Right cardiac atrium (tissue), 5 donors: ENCODE measurements at places on chromosomes 6 and 20.
A peak's percentile ranks its signal among the peaks of the same experiment; 100 is the strongest.

- no peak for DNase-seq
These were observed 195.5 kb downstream of the JARID2 start for GRCh38 chr6:15441215-15441868.

DNA sequence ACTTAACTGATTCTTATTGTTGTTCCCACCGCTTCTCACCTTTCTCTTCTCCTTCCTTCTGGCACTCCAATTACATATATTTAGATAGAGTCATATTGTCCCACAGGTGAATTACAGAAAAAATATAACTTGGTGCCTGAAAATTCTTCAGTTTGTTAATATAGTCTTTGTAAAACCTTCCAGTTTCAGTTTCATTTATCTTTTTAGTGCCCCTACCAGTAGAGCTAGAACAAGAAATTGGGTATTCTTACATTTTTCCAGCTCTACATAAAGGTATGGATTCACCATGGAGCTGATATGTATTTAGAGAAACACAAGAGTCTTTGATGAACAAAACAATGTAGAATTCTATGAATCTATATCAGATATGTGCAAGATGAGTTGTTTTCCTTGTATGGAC lies 10.7 kb downstream of the MANEA start:
- DNase-seq: no peak

DNA sequence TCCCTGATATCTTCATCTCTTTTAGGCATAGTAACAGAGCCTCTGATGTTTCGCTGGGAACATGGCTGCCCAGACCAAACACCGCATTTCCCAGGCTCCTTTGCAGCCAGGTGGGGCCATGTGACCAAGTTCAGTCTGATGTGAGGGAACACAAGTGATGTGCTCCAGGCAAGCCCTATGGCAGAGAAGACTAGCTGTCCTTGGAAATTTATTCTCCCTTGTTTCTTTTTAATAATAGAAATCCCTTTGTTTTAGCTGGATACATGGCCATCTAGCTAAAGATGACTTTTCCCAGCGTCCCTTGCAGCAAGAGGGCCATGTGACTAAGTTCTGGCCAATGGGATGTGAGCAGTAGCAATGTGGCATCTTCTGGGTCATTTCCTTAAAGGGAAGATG lies 30.8 kb downstream of the SLC2A10 start:
- DNase-seq: no peak

GRCh38 chr20:63693083-63693732 lies 3.2 kb upstream of the TNFRSF6B start:
- DNase-seq: peak; percentile 57

DNA sequence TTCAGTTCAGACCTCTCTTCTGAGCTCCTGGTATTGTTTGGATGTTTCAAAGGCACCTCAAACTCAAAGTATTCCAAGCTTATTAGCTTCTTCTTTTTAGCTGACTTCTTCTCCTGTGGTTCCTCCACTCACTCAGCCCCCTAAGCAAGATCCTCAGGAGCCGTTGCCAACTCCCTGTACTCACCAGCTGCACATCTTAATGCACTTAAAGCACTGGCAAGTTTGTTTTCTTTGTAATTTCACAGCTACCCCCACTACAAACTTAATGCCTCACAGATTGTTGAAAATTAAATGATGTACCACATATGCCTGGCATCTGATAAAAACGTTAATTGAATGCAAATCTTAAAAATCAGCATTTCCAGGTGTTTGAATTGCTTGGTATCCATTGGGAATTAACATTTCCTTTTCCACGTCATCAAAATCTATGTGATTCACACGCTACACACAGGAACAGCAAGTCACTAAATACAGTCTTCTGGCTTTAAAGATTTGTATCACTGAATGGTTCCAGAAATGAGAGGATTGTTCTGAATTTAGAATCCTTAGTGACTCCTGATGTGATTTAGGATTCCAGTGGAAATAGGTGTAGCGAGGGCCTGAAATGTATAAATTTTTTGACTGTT lies 24.5 kb downstream of the CALHM6 start:
- no peak for DNase-seq

- peak; percentile 41 for DNase-seq
These were observed 8.9 kb upstream of the NTSR1 start for GRCh38 chr20:62699741-62700140.

GRCh38 chr6:154962753-154963152 lies 32.4 kb upstream of the TIAM2 start:
- DNase-seq: no peak

DNA sequence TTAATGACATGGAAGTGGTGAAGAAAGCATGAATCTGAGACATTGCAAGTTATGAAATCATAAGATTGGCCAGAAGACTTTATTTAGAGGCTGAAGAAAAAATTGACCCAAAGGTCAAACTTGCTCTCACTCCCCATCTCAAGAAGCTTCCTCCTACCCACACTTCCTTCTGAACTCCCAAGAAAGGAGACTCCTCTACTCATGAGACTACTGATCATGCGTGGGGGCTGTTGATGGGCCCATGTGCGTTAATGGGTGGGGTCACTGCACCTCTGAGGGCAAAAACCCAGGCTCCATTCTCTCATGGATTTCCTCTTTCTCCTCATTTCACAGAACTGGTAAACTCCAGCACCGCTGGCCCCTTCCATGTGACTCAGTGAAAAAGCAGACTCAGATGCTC lies 470.6 kb upstream of the ARID1B start:
- no peak for DNase-seq

DNA sequence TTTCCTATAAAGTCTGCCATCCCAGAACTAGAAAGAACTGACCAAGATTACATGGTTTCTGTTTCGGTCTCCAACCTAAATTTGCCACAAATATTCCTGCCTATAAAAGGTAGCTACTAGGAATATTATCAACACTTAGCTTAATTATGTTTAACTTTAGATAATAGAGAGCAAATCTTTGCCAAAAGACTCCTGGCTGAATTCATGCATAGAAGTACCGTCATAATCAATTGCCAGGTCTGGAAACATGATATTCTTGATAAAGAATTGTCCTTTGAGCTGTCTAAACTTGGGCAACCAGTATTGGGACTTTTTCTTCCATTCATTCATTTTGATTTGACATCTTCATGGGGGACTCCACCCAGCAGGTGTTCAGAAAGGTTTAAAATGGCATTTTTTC lies 22.4 kb downstream of the CALHM6 start:
- DNase-seq: no peak

- no peak for DNase-seq
These were observed 165.5 kb downstream of the MOXD1 start for GRCh38 chr6:132235596-132236280.

DNA sequence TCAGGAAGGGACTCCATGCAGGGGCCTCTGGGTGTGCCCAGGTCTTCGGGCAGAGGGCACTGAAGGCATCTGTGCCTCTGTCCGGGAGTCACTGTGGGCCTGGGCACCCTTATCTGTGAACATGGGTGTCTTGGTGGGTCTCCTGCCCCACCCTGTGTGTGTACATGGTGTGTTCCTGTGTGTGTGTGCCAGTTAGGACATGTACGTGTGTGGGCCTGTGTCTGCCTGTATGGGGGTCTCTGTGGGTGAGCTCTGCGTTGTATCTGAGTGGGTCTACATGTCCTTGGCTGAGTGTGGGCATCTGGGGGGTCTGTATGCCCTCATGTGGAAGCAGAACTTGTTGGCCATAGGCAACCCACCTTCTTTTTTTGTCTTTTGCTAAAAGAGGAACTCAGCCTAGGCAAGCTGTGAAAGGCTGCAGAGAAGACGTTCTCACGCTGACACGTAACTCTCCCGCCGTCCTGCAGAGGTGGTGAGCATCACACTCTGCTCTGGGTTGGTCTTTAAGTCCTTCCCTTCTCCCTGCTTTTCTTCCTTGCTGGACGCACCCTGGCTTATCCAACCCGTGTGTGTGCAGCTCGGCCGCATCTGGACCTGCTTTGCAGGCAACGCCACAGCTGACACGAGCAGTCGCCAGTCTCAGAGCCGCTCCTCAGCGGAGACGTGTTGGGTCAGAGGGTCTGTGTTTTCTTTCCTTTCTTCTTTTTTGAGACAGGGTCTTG lies 532 bp upstream of the NPBWR2 start:
- peak; percentile 30 for DNase-seq

DNA sequence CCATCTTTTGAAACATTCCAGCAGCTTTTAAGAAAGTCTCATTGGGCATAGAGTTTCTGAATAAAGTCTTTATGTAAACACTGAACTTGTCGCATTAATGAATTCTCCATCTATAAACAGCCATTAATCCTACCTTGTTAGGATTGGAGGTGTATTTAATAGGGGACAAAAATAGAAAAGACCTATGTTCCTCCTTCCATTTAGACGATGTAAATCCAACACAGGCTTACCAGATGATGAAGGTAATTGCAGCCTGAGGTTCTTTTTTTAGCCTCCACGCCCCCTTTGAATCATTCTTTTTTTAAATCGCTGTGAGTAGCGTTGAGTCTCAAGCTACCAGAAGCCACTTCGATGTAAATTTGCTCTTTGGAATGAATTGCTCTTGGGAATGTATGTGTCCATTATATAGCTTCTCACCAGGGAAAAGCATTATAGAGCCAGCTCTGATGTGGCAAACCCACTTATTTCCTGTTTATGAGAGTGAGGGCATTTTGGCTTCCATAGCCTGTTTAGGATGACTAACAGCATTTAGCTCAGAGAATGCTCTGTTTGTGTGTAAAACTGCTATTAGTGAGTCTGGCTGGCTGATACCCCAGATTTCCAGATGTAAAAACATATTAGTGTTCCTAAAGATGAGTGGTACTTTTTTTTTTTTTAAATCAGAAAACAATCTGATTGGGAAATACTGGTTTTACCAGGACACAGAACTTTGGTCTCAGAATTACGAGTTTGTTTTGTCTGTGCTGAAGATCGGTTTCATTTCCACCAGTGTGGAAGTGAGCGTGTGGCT lies 74.9 kb upstream of the CLDN20 start:
- DNase-seq: no peak
